Effector memory CD4-positive, alpha-beta T cell (primary cell): ENCODE measurements at places on chromosomes 6 and 20.

DNA sequence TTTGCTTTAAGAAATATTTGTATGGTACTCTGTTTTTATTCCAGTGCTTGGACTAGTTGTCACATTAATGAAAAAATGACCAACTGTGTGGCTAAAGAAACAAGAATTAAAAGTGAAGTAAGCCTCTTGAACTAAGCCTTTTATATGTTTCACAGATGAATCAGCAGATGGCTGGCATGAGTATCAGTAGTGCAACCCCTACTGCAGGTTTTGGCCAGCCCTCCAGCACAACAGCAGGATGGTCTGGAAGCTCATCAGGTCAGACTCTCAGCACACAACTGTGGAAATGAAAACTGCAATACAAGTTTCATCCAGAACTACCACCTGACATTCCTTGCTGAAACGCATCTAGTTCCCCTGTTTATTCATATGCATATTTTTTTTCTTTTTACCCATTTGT lies 96.8 kb downstream of the B3GAT2 start:
- no peak for DNase-seq

DNA sequence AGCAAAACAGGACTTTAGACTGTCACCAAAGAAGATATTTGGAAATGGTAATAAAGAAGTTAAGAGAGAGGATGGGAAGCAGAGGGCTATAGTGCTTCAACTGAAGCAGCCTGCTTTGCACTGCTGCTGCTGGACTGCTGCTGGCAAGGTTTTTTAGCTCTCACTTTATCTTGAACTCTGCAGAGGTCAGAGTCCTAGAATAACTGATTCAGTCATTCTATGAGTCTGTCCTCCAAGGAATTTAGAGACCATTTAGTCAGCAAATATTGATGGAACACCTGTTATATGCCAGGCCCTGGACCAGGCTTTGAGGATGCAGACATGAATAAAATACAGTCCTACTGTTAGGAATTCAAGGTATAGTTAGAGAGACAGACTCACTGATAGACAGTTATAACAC lies 9.1 kb upstream of the SAYSD1 start:
- DNase-seq, result no peak

DNA sequence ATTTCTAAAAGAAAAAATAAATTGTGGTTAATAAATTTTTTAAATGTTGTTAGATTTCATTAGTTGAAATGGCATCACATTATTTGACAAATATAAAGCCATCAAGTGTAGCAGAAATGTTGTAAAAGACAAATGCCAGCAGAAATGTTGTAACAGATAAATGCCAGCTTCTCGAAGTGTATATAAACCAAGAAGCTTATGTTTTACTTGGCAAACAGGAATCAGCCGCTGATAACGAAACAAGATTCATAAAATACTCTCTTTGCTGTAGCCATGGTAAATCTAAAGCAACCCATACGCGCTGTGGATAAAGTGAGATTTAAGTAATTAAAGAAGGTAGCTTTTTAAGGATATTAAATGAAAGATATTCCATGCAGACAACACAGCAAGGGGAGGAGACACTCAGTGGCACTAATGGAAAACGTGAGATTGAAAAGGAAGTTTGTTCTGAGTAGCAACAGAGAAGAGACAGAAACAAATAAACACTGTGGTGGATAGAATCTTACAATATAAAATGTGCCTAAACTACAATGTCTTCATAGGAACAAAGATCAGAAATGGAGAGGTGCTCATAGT lies 29.6 kb downstream of the BTBD9 start:
- no peak for DNase-seq

- no peak for DNase-seq
These were observed 11.8 kb upstream of the SNRPC start for GRCh38 chr6:34745277-34746103.

DNA sequence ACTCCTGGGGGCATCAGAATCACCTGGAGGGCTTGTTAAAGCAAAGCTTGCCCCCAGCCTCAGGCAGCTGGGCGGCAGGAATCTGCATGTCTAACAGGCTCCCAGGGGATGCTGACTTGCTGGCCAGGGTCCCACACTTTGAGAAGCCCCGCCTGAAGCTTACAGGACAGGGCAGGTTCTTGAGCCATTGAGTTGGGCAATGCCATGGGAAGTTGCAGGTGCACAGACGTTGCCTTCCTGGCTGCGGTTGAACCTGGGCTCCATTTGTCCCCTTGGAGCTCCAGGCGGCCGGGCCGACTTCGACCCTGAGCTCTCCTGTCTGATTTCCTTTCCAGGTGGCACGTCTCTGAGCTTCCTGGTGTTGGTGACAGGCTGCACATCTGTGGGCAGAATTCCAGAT lies 46.8 kb downstream of the SYNJ2 start:
- no peak for DNase-seq

GRCh38 chr20:53595018-53595378 lies 1.4 kb upstream of the ZNF217 start:
- DNase-seq, result no peak

GRCh38 chr6:99613705-99614429 lies 7.2 kb downstream of the PRDM13 start:
- DNase-seq, result no peak

- no peak for DNase-seq
These were observed 36.5 kb downstream of the SYNJ2 start for GRCh38 chr6:158018041-158018771.
